ENCODE measurements at places on chromosomes 11 and 22. TPM values are rescaled to one million over a fixed set of nuclear protein-coding genes. Genes with fewer than 3 reads are reported as not detected.

RIMBP3C gene
- under 0.01 TPM for total RNA-seq

TRIM49 gene
- not detected for total RNA-seq

MMP12 gene
- total RNA-seq, result not detected

CCND1 gene
- total RNA-seq, result 73.4 TPM

CDHR5 gene
- total RNA-seq, result not detected

GPHA2 gene
- total RNA-seq, result not detected

ADSL gene
- 138 TPM for total RNA-seq

PGA3 gene
- total RNA-seq, result not detected

APOBEC3G gene
- 13.6 TPM for total RNA-seq

BTBD18 gene
- total RNA-seq, result not detected

PGM2L1 gene
- 3.5 TPM for total RNA-seq

HEPACAM gene
- total RNA-seq, result not detected

ARHGAP42 gene
- 7.6 TPM for total RNA-seq

RNASEH2C gene
- 68.1 TPM for total RNA-seq

CHORDC1 gene
- 52.8 TPM for total RNA-seq

ABCG4 gene
- 0.26 TPM for total RNA-seq

MS4A6E gene
- total RNA-seq, result not detected

GLYAT gene
- total RNA-seq, result not detected

MUC2 gene
- not detected for total RNA-seq

TEX54 gene
- not detected for total RNA-seq

HSPB2 gene
- total RNA-seq, result 0.26 TPM

RASD2 gene
- total RNA-seq, result not detected

Data from epithelial cell of alveolus of lung (primary cell).